H9 (cell line): ENCODE measurements at places on chromosomes 13 and 19.

- DNase-seq = peak; percentile 98
Measured at GRCh38 chr13:41132512-41133152, at the start of gene KBTBD6. Gene KBTBD6, minus strand, starts transcription at chr13:41132802. Its CDS starts 291 bp downstream, at chr13:41132511.

DNA sequence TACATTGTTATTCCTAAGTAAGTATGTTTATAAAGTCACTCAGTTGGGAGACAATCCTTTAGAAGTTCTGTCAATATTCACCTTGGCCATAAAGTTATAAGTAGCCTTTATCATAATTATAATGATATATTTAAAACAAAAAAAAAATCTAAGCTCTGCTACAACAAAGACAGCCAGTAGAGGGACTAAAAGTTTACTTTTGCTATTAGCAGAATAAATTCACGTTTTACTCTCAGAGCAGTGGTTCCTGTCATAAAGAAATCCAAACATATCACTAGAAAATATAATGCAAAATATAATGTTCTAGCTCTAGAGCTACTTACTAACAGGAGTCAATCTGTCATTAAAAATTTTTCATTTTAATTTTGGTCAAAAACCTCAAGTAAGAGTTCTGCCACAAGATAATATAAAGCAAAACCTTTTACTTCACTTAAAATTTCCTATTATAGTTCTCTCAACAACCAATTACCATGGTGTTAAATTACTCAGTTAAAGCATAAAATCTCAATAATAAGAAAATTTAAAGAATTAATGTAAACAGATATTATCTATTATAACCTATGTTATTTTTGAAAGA lies 17.7 kb downstream of the INTS6 start:
- no peak for DNase-seq

- no peak for DNase-seq
Measured at GRCh38 chr13:64810750-64811149, 2419.4 kb downstream of the PCDH9 start.

DNA sequence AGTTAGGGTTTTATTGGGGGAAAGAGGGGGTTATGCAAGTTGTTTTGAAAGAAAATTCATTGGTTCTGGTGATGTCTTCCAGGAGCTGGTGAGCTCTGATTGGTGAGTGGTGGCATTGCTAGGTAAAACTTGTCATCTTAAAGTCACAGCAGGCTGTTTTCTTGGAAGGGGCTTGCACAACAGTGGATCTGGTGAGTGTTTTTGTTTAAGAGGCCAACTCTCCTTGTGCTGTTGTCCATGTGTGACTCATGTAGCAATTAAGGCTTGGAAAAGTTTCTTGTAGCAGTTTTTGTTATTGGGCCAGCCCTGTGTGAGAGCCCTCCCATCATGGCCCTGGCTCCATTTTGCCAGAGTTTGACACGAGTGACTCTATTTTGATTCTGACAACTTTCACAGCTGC lies 109.4 kb downstream of the RFC3 start:
- no peak for DNase-seq

- peak; percentile 59 for DNase-seq
Measured at GRCh38 chr19:49481020-49481683, 6.3 kb upstream of the RPL13A start.

- peak; percentile 60 for DNase-seq
Measured at GRCh38 chr19:40576151-40576584, 505 bp upstream of the SHKBP1 start.

DNA sequence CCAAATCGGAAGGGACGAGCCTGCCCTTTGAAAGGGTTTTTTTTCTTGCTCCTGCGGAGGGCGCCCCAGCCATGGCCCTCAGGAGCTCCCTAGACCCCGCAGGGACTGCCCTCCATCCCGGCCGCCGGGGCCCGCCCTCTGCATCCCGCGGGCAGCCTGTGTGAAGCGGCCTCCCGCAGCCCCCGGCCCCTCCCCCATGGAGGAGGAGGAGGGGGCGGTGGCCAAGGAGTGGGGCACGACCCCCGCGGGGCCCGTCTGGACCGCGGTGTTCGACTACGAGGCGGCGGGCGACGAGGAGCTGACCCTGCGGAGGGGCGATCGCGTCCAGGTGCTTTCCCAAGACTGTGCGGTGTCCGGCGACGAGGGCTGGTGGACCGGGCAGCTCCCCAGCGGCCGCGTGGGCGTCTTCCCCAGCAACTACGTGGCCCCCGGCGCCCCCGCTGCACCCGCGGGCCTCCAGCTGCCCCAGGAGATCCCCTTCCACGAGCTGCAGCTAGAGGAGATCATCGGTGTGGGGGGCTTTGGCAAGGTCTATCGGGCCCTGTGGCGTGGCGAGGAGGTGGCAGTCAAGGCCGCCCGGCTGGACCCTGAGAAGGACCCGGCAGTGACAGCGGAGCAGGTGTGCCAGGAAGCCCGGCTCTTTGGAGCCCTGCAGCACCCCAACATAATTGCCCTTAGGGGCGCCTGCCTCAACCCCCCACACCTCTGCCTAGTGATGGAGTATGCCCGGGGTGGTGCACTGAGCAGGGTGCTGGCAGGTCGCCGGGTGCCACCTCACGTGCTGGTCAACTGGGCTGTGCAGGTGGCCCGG lies 815 bp downstream of the MAP3K10 start:
- DNase-seq = peak; percentile 77

- no peak for DNase-seq
Measured at GRCh38 chr13:71860547-71861138, 6.4 kb downstream of the DACH1 start.

- DNase-seq = peak; percentile 86
Measured at GRCh38 chr13:114043421-114044053, 69.7 kb upstream of the C13orf46 start.

- peak; percentile 87 for DNase-seq
Measured at GRCh38 chr19:43555185-43555770, 20.0 kb downstream of the XRCC1 start.

GRCh38 chr13:34943436-34944273 lies 1.6 kb downstream of the NBEA start:
- no peak for DNase-seq

GRCh38 chr13:28819046-28819730 lies 951 bp upstream of the MTUS2 start:
- no peak for DNase-seq

DNA sequence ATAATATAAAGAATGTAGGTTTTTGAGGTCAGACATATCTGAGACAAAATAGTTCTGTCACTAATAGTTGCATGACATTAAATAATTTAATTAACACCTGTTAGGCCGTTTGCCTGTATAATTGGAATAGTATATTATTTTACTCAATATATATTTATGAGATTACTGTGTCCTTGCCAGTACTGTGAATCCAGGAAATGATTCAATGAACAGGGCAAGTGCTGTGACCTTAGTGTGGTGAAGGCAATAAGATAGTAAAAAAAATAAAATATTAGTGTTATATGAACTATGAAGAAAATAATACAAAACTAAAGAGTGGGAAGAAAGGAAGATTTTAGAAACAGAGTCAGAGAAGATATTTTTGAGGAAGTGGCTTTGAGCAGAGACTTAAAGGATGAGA lies 403.7 kb downstream of the PCDH9 start:
- no peak for DNase-seq

DNA sequence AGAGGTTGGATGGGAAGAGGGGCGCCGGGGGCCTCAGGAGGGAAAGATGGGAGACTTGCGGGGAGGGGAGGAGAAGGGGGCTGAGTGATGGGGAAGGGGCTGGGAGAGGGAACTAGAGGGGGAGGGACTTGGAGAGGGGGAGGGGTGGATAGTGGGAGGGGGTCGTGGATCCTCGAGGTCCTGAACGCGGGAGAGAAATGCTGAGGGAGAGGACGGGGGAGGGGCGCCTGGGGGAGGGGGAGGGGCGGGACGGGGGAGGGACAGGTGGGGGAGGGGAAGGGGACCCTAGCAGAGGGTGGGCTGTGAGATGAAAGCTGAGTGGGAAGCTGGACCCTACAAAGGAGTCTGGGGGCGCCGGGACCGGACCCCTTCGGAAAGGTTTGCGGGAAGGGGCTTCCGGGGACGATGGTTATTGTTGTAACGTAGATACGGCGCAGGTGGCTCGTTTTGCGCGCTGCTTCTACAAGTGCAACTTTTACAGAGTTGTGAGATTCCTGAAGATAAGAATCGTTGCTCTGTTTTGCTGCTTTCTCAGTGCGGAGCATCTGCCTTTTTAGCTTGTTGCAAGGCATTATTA lies 418 bp downstream of the ZNF444 start:
- no peak for DNase-seq

GRCh38 chr19:45477186-45477585 lies 9.4 kb downstream of the FOSB start:
- no peak for DNase-seq

DNA sequence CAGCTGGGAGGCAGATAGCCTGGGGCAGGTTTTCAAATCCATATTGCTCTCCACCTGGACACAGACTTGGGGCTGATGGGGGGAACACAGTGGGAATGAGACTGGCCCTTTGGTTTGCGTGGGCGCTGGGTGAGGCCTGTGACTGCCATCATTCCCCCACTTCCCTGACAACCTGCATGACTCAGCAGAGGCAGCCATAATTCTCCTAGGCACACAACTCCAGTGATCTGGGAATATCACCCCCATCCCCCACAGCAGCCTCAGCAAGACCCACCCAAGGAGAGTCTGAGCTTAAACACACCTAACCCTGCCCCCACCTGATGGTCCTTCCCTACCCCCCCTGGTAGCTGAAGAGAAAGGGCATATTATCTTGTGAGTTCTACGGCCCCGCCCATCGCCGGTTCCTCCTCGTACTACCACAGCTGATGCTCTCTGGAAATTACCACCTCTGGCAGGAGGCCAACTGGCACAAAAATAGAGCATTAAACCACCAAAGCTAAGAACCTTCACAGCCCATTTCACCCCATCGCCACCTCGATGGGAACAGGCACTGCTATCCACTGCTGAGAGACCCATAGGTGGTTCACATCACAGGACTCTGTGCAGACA lies 71.0 kb downstream of the RNF17 start:
- DNase-seq = no peak

- peak; percentile 92 for DNase-seq
Measured at GRCh38 chr19:45523642-45524256, 16.5 kb downstream of the VASP start.

- no peak for DNase-seq
Measured at GRCh38 chr13:102040812-102041211, 361.0 kb downstream of the FGF14 start.

GRCh38 chr19:11995174-11995573 lies 30.3 kb downstream of the ZNF763 start:
- DNase-seq = no peak

GRCh38 chr13:105291987-105292386 lies 1243.5 kb downstream of the EFNB2 start:
- DNase-seq = no peak

DNA sequence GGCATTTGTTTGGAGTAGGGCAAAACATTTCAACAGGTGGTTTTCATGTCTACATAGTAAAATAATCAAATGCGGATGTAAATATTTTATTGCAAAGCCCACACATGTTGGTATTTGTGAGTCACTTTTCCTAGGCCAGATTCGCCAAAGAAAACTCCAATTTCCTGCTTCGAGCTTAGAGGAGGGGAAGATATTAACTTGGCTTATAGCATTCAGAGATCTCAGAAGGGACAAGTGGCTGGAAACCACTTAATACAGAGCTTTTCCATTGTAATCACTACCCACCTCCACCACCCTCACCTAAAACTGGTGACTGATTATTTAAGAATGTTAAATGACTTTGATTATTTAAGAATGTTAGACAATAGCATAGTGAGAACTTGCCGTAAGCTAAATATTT lies 530.6 kb upstream of the SPRY2 start:
- DNase-seq = no peak

DNA sequence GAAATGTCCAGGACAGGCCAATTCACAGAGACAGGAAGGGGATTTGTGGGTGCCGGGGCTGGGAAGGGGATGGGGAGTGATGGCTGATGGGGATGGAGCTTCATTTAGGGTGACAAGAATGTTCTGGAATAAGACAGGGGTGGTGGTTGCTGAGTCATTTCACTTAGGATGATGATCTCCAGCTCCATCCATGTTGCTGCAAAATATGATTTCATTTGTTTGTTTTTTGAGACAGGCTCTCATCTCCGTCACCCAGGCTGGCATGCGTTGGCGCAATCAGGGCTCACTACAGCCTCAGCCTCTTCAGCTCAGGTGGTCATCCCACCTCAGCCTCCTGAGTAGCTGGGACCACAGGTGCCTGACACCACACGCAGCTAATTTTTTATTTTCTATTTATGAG lies 3.1 kb upstream of the JSRP1 start:
- DNase-seq = no peak

- peak; percentile 62 for DNase-seq
Measured at GRCh38 chr19:44745341-44745831, 3.1 kb upstream of the BCL3 start.

- no peak for DNase-seq
Measured at GRCh38 chr13:40812102-40812501, 22.7 kb downstream of the SLC25A15 start.

GRCh38 chr13:95552208-95552538 lies 347 bp upstream of the CLDN10 start:
- DNase-seq = no peak

DNA sequence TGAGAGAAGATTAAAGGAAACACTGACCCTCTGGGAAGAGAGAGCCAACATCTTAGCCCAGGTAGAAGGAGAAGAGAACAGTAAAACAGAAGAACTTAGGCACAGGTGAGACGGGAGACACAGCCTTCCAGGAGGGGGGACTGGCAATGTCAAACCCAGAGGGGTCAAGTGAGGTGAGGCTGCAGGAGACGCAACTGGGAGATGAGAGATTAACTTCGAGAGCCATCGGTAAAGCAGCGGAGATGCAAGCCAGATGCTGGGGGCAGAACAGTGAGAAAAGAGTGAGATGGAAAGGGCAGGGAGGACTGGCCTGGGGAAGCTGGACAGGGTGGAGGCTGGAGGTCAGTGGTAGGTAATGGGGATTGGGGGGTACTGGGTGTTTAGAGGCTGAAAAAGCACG lies 5.2 kb downstream of the INSR start:
- DNase-seq = no peak

- DNase-seq = no peak
Measured at GRCh38 chr13:30125422-30126073, 181.8 kb downstream of the KATNAL1 start.

GRCh38 chr13:78238911-78239310 lies 320.3 kb upstream of the EDNRB start:
- DNase-seq = no peak
